ENCODE measurements at places on chromosomes 6 and 20.

DNA sequence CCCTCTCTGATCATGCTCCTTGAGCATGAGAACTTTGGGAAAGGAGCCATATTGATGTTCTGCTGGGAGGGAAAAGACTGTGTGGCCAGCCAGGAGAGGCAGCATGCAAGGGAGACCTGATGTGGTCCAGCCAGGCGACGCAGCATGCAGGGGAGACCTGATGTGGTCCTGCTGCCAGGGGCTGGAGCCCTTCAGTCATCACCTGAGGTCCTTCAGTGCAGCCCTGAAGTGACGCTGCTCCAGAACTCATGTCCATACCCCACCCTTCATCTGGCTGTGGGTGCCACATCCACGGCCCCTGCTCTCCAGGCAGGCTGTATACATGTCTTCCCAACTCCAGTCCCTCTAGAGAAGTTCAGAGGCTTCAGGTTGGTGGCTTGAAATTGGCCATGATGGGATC is 134.4 kb downstream of the ERMARD start:
- no peak for DNase-seq

DNA sequence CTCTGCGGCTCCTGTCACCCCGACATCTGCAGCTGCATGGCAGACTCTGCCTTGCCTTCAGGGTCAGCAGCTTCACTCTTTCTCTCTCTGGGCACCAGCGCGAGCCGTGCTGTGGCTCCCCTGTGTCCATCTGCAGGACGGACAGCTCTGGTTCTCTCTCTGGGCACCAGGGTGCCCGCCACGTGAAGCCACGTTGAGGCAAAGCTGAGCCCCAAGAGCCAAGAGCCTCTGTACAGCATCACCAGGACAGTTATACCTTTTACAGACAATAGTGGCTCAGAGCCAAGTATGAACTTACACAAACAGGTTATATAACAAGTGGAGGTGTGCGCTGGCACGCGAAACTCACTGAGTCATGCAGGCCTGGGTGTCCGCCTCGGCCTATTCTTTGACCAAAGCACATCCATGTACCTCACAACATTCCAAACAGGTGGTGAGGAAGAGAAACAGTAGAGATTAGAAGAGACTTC is 50.8 kb downstream of the FAM50B start:
- DNase-seq, result no peak

DNA sequence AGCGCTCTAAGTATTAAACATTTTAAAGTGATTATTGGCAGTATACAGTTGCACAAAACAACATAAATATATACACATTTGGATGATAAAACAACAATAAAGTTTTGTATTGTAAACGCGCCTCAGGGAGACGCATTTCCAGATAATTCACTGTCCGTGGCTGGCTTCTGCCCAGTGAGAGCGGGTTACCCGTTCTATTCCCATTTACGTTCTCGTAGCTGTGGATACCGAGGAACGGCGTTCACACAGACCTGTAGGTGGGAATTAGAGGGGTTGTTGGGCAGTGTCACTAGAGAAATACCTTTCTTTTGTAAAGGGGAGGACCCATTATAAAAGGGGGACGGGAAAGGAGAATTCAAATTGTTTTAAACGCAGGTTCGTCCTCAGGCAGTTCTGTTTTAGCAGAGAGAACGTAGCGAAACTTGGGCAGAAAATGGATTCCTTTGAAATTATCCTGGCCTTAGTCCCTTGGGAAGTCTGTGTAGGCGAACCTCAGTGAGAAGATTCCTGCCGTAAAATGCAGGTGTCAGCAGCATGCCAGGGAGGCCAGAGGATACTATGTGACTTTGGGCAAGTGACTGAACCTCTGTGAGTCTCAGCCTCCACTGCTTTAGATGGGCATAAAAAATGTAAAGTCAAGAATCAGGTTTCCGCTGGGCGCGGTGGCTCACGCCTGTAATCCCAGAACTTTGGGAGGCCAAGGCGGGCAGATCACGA is 756 bp downstream of the MTG2 start:
- peak; percentile 19 for DNase-seq

- DNase-seq, result no peak
These were observed 37.6 kb upstream of the CHMP4B start for GRCh38 chr20:33773412-33774089.

DNA sequence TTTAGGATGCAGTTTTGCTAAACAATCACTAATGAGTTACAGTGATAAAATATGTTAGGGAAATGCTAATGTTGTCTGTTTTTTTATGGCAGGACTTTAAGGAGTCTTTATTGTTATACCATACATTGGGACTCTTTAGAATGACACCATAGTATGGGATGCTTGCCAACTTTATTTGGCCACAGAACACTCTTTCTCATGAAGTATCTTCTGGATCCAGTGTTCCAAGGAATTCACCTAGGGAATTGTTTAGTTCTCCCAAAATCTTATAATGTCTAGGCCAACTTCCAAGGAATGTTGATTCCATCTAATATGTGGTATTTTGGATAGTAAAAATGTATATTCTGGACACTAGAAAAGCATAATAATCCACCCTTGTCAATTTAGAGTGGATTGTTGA is 3.3 kb downstream of the RIN2 start:
- DNase-seq, result no peak
